ENCODE measurements at places on chromosomes 11 and 22. TPM values are rescaled to one million over a fixed set of nuclear protein-coding genes. Genes with fewer than 3 reads are reported as not detected.

DNA sequence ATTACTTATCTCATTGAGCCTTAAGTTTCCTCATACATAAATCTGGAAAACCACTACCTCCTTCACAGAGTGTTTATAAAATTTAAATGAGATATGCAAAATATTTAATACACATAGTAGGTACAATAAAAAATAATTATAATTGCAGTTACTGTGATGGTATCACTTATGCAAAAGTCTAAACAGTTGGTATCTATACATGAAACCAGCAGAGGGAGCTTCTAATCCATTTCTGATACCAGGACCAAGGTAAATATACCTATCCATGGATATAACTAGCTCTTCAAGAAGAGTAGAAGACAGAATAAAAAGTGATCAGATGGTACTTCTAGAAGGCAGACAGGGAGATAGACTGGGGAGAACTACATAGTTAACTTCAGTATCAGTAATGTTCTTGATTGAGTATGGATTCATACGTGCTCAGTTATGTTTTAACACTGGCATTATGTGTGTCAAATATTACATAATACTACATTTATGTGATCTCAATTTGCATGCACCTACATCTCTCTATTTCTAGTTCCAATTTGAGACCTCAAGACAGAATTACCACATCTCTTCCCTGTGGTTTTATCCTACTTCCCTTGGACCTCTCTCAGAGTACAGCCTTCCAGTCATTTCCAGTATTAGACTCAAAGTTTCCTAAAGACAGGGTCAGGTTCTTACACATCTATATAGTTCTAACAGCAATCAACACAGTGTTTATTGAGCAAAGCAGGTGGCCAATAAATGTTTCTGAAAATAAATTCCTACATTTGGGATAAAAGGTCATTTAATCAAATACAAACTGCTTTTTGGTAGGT is 13.7 kb upstream of the TSG101 start:
- H3K27me3 ChIP-seq: no peaks in the 10 kb centered on the region
- H3K27ac ChIP-seq: no peak overlapping the region
- no peak overlapping the region for H3K4me3 ChIP-seq
- no peaks in the 10 kb centered on the region for H3K4me1 ChIP-seq
- DNase-seq: no peak

DNA sequence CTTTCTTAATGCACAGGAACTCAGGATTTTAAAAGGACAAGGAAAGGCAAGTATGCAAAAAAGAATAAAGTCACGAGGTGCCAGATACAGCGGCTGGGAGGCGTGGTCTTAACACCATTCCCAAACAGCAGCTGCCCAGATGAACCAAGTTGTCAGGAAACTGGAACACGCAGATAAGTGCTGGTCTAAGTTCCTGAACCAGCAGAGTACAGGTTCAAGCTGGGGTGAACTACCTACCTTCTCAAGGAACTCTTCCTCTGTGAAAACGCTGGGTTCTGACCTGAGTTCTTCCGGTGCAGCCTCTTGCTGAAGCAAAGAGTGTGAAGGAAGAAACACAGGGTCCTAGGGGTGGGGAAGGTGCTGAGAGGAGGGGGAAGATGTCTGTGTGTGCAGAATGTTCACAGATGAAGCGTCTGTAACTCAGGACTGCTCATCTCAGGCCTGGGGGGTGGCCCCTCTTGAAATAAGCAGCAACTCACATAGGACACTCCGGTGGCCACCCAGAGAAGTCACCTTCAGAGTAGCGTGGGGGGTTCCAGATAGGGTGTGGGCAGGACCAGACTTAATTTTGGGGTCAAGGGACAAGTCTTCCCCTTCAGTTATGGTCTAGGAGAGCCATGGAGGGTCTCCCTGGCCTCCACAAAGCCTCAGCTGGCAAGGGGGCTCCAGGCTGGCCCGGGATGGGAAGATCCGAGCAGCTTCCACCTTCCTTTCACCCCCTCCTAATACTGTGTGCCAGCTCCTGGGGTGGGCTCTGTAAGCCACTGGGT is 3.2 kb downstream of the TPST2 start:
- H3K4me3 ChIP-seq: no peak overlapping the region
- H3K27ac ChIP-seq: peak overlapping the region; percentile 13
- H3K36me3 ChIP-seq: no peaks in the 10 kb centered on the region

The GLYATL1 gene
- not detected for total RNA-seq

The OR8D4 gene
- not detected for total RNA-seq

DNA sequence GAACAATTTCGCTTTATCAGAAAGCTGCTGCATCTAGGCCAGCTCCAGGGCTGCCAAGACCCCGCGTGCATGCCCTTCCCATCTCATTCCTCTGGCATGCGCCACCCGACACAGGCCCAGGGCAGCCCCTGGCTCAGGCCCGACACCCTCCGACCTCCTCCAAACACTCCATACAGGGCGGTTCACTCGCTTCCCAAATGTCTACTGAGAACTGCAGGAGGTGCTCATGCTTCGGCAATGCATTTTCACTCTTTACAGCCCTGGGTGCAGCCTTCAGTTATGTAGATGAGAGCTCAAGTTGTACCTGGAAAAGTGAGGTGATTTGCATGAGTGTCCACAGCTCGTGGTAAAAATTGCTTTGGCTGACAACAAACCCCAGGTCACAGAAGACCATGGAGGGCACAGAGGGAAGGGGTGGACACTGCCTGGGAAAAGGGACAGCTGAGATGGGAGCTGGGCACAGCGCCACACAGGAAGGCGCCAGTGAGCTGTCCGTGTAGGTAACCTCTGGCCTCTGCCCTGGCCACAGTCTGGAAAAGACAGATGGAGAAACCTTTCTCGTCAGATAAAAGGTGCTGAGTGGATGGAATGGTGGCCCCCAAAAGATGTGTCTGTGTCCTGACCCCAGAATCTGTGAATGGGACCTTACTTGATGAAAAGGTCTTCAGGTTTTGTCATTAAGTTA is 1351.9 kb downstream of the BRD1 start:
- no peak for DNase-seq
- peaks cover 29% of the 10 kb centered on the region for H3K27me3 ChIP-seq
- no peak overlapping the region for H3K27ac ChIP-seq
- H3K4me3 ChIP-seq: no peak overlapping the region
- H3K36me3 ChIP-seq: no peaks in the 10 kb centered on the region
- no peaks in the 10 kb centered on the region for H3K4me1 ChIP-seq
